Colonic mucosa (tissue), 4 donors: ENCODE measurements at places on chromosomes 1 and 21.

DNA sequence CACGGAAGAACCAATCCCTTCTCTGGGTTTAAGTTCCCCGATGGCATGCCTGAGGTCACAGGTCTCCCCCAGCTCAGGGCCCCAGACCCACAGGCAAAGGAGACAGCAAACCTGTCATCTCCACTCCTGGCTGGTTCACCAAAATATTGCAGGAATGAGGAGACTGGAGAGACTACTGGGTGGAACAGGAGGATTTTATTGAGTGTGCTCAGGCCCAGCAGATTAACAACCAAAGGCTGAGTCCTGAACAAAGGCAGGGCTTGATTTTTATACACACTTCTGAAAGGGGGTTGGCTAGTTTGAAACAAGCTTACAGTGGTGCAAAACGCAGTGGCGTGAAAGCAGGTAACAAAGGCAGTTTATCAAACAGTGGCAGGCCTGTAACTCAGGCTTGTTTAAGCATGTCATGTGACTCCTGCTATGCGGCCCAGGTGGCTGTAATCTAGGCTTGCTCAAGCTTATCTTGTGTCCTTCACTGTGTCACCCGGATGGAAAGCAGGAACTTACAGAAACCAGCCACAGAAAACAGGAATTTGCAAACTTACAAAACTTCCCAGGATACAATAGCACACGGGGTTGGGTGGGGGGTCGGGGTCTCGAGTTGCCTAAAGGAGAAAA, 27.4 kb upstream of the KCNJ15 start:
- peak; percentile 16 for DNase-seq

- no peak for DNase-seq
These were observed 657 bp upstream of the HDAC1 start for GRCh38 chr1:32291145-32291707.

GRCh38 chr1:173997791-173998190, 24.4 kb downstream of the RC3H1 start:
- no peak for DNase-seq

DNA sequence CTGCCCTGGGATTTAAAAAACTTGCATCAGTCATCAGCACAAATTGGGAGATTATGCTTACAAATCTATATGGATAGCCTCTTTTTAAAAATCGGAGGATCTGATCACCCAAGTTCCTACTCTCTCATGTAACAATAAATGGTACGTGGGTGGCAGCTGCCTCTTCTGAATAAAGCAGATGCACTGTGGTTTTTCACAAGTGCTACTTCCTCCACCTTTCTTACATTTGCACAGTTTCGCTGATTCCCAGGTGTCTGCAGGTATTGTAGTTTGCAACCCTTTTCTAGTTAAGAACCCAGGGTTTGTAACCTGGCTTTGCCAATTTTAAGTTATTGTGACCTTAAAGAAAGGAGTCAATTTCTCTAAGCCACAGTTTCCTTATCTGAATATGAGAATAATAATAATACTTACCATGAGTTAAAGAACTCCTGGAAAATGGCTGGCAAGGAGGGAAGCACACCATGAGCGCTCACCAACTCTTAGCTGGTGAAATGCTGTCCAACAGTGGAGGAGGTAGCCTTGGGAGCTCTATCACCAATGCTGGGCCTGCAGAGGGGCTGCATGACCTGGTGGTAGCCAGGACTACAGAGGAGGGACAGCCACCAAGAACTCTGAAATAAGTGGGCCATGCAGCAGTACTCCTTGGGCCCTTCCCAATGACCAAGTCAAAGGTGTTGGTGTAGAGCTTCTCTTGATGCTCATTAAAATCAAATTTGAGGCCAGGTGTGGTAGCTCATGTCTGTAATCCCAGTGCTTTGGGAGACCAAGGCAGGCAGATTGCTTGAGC, 30.2 kb upstream of the KCNA2 start:
- no peak for DNase-seq

DNA sequence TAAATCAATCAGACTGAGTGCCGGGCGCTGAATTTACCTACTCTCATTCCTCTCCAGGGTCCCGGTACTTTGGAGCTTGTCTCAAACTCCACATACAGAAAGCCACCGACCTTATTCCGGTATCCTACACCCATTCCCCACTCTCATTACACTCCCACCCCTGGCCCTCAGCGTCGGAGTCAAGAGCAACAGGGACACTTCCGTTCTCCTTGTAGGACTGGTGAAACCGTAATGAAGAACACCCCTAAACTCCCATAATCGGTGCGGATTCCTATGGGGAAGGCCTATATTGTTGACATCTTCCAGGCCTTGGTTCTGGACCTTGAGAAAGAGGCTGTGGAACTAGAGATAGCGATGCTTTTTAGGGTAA, 798 bp downstream of the ZBED6 start:
- DNase-seq: peak; percentile 51

DNA sequence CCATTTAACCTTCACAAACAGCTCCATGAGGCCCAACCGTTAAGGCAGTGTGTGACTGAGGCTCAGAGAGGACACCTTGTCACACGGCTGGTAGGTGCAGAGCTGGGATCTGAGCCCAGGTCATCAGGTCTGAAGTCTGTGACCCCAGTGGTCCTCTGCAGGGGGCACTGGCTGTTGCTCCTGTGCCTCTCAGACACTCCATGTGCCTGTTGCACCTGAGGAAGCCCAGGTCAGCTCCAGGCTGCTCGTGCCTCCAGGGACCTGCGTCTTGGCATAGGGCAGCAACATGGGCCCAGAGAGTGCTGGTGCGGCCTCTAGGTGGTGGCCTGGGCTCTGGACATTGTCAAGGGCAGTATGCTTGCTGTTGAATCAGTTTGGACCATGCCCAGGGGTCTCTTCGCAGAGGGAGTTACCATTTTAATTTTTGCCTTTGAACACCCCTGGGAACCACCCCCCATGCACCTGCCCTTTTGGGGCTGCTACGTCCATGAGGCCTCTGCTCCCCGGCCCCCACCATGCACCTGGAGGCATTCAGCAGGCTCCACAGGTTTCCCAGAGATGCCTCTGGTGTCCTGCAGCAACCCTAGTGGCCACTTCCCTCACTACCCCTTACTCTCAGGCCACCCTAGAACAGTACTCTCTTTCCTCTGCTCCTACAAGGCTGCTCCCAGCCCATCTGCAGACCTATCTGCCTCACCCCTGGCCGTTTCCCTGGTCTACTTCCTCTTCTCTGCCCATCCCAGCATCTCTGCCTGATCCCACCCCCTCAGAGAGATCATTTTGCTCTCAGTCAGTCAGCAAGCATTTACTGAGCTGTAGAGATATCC, 25.2 kb upstream of the EPS8L3 start:
- DNase-seq: peak; percentile 18

DNA sequence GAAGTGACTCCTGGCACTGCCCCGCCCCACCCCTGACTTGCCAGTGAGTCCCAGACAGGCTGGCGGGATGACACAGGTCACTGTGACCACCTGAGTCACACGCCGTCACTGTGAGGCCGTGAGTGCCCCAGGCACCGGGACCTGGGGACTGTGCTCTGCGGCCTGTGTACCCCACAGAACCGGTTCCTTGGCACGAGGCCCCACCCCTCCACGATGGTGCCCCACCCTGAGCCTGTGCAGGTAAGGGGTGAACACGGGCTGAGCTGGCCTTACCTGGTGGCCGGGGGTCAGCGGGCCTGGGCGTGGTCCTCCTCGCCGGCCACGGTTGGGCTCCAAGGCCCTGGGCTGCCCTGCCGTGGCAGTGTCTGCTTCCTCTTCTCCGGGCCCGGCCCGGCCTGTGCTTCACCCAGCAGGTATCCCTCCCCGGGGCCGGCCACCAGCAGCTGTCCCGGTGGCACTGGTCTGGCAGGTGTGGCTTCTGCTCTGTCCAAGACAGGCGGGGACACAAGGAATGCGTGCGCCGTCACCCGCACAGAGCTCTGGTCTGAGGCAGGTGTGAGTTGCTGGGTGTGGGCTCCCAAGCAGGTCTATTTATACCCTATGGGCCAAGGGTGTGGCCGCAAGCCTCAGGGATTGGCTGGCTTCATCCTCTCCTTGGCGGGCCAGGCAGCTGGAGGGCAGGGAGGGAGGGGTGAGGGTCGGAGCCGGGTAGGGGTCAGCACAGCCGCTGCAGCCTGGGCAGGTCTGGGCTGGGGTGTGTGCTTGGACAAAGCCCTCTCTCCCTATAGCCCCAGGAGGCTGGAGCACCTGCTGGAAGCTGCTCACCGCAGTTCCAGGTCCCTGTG, at the start of gene RNF223:
TSS of gene RNF223 (minus strand) at position 564 of the 845 bp plus-strand sequence. CDS start 1,740 bp downstream, outside the sequence.
- peak; percentile 89 for DNase-seq

GRCh38 chr1:62794053-62794452, 10.1 kb downstream of the ATG4C start:
- DNase-seq: no peak

DNA sequence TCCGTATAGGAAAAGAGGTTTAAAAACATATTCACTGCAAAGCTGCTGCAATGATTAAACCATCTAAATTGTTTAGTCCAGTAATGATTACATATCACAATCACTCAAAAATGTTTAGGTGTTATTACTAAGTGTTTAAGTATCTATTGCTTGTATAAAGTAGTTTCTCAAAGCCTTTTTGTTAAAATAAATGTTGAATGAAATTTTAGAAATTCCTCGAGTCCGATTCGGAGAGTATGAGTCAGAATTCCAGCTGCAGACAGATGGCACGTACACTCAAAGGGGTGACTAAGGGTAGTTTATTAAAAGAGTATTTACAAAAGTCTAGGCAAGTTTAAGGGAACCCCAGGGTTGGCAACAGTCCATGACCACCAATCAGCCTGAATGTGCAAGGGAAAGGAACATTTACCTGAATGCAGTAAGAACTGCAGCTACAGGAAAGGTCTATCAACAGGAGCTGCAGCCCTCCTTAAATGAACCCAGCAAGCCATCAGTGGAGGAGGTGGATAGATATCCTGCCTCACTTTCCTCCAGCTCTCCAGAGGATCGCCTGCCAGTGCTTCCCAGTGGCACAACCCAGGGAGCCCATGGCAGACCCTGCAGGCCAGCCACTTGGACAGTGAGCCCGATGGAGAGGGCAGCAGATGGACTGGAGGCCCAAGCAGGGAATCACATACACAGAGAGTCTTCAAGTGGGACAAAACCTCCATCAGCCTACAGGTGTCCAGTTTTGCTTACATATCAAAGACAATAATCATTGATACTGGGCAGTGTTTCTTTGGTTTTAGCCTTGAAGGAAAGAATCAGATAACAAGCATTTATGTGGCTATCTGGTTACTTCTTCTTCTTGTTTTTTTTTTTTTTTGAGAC, 92.1 kb upstream of the SLC44A3 start:
- no peak for DNase-seq

GRCh38 chr21:42558846-42559245, 45.2 kb downstream of the SLC37A1 start:
- DNase-seq: no peak

- no peak for DNase-seq
These were observed 693 bp downstream of the SRSF10 start for GRCh38 chr1:23979387-23979880.

- no peak for DNase-seq
These were observed 70.0 kb downstream of the NTPCR start for GRCh38 chr1:233020426-233020825.

DNA sequence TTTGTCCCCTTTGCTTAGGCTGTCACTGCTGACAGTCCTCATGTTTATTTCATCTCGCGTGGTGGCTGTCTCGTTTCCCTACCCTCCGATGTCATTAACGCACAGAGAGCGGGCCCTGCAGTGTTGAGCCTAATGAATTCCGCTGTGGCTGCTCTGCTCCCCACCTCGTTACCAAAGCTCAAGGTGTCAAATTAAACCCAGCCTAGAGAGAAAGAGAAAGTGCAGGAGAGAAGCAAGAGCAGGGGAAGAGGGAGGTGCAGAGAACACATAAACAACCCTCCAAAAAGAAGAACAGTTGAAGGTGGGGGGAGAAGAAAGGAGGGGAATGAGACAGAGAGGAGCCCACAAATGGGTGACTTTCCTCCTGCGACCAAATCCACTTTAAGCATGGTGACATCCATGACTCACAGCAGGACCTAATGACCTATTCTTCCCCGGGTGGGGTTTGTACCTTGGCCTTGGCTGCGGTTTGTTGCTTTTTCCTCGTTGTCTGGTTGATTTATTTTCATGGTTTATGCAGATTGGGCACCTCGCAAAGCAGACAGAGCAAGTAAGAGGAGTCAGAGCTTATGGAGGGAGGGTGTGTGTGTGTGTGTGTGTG, 92.5 kb downstream of the PBX1 start:
- peak; percentile 85 for DNase-seq

GRCh38 chr1:119452091-119452490, 37.1 kb downstream of the HSD3B2 start:
- no peak for DNase-seq

- DNase-seq: no peak
These were observed 77.2 kb upstream of the USH2A start for GRCh38 chr1:216500273-216500967.

DNA sequence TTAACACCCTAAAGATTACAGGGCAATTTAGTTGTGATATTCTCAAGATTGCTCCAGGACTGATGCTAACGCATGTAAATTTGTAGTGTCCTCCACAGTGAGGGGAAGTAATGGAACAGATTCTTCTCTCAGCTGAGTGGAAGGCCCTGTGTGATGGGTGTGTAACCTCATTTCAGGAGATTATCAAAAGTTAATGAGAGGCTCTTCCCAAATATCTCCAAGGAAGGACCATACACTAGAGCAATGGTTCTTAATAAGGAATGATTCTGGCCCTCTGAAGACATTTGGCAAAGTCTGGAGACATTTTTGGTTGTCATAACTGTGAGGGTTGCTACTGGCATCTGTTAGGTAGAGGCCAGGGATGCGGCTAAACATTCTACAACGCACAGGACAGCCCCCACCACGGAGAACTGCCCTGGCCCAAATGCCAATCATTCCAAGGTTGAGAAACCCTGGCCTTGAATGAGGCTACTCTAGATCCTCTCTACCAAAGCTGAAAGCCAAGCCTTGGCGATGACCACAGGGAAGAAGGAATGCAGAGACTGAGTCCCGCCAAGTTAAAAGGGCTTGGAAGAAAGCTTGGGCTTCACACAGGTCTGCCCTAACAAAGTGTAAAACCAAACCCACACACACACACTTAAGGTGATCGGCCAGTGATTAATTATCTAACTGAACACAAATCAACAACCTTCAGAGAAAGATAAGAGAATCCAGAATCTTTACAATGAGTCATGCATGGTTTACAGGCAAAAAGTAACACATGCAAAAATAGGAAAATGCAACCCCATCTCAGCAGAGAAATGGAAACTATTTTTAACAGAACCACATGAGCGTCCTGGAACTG, 135.8 kb downstream of the SYF2 start:
- DNase-seq: no peak

GRCh38 chr1:165369255-165369848, 12.8 kb upstream of the LMX1A start:
- peak; percentile 60 for DNase-seq

DNA sequence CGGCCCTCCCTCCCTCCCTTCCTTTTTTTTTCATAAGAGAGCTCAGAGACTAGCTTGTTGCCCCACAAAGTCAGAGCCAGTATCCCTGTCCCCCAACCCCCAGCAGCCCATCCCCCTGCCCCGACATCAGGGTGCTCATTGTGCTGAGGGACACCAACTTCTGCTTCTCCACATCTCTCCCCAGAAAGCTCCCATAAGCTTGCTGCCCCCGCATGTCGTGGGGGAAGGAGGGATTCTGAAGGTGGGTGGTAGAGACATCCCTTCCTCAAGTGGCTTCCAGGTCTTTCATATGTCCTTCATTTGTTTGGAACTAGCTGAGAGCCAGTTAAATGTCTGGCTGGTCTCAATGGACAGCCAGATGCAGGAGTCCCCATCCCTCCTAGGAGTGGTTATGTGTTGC, 41.2 kb downstream of the RHBG start:
- DNase-seq: no peak
